ENCODE measurements at places on chromosomes 5 and 9.

DNA sequence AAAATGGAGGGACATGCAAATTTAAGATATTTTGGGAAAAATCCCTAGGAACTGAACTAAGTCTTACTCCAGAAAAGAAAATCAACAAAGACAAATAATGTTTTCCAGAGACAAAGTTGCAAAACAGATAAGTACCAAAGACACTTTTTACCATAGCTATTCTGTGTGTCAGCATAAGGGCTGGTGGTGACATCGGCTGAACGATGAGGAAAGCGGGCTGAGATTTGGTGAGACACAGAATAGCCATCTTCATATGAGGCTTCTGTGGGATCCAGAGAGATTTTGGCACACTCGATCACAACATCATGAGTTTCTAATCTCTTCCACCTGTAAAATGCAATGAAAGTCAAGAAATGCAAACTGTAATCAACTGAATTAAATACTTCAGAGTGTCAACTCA is 32.3 kb downstream of the TSC1 start:
- DNase-seq = no peak

DNA sequence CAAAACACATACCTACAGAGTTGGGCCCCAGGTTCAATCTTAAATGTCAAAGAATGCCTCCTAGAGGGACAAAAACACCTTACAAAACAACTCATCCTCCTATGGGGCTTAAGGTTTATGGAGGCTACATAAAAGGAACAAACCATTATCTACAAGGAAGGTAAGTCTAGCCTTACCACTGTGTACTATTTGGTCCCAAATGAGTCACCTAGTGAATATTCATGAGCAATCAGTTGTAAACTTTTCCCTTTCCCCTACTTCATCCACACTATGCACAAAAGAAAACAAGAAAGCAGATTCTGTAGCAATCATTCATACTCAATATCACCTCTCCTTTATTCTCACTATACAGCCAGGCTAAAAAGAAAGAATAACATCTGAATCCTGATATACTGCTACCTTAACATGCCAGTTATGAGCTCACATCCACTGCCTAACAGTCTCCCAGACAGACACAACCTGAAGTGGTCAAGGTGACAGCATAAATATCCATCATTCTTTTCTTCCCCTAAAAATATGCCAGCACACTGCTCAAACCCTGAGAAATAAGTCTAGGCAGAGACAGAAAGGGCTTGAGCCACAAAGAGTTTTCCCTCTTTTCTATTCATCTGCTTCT is 6.2 kb downstream of the OXCT1 start:
- peak; percentile 24 for DNase-seq

- DNase-seq = peak; percentile 73
These were observed 181.0 kb upstream of the PITX1 start for GRCh38 chr5:135214897-135215616.

- no peak for DNase-seq
These were observed 434.5 kb upstream of the TRPC7 start for GRCh38 chr5:136799806-136800372.

GRCh38 chr5:119389288-119390030 is 33.6 kb downstream of the TNFAIP8 start:
- peak; percentile 67 for DNase-seq

- no peak for DNase-seq
These were observed 114.2 kb downstream of the GAPVD1 start for GRCh38 chr9:125375820-125376219.

DNA sequence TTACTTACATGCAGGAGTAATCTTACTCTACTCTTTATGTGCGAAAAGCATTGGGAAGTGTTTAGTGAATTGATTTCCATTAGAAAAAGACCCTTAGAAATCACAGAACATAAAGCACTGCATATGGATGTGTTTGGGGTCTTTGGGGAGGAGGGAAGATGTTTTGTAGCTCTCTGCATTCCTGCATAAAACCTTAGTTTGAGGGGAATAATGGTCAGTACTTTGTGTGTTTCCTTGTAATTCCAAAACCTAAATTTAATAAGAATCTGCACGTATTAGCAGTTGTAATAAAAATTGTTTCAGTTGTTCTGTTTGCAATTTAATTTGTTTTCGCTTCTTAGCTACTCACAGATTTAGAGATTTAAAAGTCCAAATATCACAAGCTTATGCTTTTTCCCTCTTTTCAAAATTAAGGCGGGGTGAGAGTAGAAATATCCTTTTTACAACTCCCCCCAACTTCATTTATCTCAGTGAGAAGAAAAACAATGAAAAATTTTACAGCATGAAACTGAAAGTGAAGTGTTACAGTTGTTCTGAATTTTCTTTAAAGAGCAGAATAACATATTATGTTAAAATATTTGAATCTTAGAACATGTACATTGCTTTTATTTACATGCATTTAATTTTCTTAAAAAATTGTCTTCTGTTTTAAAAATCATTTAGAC is 143.8 kb downstream of the SMARCA2 start:
- DNase-seq = peak; percentile 14

GRCh38 chr5:32506201-32506661 is 61.7 kb upstream of the ZFR start:
- no peak for DNase-seq

DNA sequence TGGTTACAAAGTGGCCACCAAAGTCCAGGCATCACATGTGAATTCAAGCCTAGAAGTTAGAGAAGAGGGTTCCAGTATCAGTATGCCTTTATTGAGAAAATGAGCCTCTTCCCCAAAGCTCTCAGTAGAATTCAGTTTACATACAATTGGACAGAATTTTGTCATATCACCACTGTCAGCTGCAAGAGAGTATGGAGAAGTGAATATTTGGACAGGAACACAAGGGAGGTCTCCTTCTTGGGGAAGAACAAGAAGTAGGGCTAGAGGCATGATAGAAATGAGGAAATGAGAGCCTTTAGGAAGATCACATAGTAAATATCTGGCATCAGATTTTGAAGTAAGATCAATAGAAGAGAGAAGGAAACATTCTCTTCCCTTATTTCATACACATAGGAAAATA is 27.8 kb upstream of the VLDLR start:
- no peak for DNase-seq

- DNase-seq = no peak
These were observed 92.9 kb downstream of the CYFIP2 start for GRCh38 chr5:157358871-157359270.

DNA sequence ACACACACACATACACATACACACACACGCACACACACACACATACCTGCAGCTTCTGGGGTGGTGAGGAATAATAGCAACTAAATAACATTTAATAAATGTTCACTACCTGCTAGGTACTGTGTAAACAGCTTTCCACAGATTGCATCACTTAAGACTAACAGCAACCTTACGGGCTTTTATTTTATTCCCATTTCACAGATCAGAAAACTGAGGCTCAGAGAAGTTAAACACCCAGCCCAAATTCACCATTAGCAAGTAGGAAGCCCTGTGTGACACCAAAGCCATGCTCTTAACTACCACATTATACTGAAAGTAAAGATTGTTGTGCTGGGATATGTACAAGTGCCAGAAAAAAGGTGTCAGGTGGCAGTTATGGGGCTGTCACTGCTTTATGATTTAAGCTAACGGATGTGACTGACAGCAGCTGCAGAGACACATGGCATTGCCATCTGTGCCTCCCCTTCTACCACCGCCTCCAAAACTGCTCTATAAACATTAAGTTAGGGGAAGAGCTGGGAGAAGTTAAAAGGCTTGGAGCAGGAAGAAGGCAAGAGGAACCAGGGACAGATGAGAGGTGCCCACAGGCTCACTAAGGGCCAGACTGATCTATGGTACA is 13.6 kb downstream of the MTMR12 start:
- no peak for DNase-seq

GRCh38 chr9:113042884-113043657 is 13.5 kb downstream of the ZFP37 start:
- DNase-seq = peak; percentile 22

- no peak for DNase-seq
These were observed 46.8 kb upstream of the HAND1 start for GRCh38 chr5:154524859-154525258.

GRCh38 chr9:121636341-121636865 is 15.0 kb upstream of the DAB2IP start:
- peak; percentile 36 for DNase-seq

DNA sequence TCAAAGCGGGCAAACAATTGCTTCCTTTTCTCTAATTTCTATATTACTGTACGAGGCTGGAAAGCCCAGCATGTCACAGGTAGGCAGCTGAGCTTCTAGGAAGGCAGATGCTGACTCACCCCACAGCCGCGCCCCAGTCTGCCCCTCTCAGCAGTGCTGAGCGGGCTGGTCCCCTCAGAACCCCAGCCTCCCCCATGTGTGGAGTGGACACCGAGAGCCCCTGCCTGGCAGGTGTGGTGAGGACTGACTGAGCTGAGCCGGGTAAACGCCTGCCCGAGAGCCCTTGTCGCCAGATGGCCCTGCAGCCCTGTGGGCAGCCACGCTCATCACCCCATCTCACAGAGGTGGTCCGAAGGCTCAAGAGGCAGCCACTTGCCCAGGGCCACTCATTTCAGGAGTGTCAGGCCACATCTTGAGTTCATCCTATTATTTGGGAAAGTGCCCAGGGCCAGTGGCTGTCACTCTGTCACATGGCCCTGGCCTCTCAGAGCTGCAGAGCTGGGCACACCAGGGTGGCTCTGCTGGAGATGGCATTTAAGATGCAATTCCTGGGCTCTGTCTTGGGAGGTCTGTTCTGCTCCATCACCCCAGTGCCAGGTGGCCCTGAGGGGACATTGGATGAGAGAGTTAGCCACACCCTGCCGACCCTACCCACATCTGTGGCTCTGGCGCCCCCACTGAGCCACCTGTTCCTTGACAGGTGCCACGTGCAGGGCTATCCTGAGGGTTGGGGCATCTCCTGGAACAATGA is 12.4 kb downstream of the CARD19 start:
- DNase-seq = no peak

DNA sequence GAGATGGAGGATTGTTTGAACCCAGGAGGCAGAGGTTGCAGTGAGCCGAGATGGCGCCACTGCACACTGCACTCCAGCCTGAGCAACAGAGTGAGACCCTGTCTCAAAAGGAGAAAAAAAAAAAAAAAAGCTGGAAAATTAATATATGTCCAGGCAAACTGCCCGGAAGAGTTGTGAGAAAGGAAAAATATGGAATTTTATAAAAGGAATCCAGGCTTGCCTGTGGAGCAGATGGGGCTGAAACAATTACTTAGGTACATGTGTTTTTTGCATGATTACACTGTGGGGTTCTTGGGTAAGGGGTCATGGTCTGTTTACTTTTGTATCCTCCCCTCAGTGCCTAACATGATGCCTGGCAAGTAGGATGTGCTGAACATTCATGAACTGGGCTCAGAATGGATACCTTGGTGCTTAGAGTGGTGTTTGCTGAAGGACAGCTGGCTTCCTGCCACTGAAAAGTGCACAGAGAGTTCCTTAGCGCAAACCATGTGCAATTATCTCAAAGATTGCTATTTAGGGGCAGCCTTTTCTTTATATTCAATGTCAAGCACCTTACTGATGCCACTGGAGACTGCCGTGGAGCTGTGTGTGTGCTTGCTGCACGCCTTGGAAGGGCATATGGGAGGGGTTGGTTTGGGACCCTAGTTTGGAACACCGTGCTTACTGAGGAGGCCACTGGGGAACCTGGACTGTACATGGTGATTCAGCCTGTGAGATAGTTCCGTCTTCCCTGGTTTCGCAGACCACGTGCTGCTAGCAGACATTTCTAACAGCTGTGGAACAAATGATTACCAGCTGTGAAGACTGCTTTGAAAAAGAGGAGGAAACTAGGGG is 78.4 kb downstream of the MAP1B start:
- no peak for DNase-seq

DNA sequence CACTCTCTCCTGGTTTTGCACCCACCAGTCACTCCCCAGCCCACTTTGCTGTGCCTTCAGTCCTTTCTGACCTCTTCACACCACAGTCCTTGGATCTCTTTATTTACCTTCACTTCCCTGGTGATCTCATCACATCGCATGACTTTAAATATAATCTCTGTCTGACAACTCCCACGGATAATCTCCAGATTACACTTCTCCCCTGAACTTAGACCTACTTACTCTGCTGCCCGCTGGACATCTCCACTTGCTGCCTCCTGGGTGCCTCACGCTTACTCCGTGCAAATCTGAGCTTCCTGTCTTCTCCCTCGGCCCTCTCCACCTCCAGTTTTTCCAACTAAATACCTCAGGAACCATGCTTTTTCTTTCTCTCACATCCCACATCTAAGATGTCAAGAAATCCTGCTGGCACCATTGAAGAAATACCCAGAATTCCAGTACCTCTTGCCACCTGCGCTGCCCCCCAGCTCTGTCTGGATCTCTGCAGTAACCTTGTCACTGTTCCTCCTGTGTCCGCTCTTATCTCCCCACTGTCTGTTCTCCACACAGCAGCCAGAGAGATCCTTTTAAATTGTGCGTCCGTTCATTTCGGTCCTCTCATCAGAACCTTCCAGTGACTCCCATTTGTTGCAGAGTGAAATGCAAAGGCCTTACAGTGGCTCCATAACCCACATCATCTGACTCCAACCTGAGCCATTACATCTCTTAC is 9.3 kb downstream of the SFXN1 start:
- DNase-seq = no peak

- DNase-seq = peak; percentile 56
These were observed 82.3 kb downstream of the MACIR start for GRCh38 chr5:103340717-103341388.

DNA sequence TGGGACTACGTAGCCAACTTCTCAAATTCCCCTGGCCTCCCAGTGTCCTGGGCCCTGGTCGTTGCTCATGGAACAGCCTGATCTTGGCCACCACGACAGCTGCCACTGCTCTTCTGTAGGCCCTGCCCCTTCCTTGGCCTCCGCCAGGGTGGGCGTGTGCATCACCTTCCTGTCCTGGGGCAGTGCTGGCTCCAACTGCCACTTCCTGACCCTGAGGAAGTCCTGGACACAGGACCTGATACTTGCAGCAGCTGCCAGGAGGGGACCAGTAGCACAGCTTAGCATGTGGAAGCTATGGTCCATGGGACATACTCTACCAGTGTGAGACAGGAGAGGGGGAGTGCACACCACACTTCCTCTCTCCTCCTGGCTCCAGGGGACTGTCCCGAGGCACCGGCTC is 145.2 kb downstream of the TENT4A start:
- DNase-seq = no peak

- no peak for DNase-seq
These were observed 83.6 kb downstream of the CARTPT start for GRCh38 chr5:71802673-71803072.

DNA sequence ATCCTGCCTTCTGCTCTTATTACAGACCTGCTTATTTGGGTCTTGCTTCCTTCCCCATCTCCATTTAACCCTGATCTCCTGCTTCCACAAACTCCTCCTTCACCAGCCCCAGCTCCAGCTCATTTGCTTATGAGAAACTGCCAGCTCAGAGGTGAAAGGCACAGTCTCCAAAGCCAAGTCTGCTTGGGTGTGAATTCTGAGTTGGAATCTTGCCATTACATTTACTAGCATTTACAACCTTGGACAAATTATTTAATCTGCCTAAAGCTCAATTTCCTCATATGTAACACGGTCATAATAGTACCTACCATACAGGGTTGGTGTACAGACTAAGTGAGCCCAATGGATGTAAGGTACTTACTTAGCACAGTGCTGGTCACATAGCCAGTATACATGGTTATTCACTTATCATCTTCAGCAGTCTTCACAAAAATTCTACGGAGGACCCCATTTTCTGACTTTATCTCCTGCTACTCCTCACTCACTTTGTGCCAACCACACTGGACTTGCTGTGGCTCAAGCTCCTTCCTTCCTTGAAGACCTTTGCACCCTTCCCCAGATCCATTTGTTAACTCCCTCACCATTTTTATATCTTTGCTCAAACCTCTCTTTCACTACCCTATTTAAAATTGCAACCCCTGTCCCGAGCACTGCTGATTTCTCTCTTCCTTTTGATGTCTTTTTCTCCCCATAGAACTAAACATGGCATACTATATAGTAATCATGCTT is 86.2 kb downstream of the DOCK2 start:
- no peak for DNase-seq

GRCh38 chr5:97836816-97837215 is 653.8 kb upstream of the RIOK2 start:
- DNase-seq = no peak

All from mesenchymal stem cell (in vitro differentiated cells and primary cell).